ENCODE measurements at places on chromosomes 2 and 18.

DNA sequence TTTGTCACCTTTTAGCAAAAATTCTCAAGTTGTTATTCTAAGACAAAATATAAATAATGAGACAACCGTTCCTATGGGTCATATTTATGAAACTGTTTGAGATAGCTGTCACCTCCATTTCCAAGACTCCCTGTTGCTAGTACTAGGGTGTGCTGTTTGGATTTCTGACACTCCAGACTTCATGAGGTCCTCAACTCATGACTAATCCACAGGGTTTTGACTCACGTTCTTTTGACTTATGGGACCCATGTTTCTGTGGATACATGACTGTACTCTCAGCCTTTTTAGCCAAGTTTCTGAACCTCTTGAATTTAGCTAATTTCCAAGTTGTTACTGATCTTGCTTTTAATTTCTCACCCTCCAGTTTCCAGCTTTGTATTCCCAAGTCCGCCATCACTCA lies 178.7 kb upstream of the FAM98A start:
- no peak for DNase-seq

GRCh38 chr2:241894681-241895426 lies 25.3 kb downstream of the RTP5 start:
- no peak for DNase-seq

GRCh38 chr18:48459465-48459864 lies 50.3 kb upstream of the ZBTB7C start:
- DNase-seq: no peak

DNA sequence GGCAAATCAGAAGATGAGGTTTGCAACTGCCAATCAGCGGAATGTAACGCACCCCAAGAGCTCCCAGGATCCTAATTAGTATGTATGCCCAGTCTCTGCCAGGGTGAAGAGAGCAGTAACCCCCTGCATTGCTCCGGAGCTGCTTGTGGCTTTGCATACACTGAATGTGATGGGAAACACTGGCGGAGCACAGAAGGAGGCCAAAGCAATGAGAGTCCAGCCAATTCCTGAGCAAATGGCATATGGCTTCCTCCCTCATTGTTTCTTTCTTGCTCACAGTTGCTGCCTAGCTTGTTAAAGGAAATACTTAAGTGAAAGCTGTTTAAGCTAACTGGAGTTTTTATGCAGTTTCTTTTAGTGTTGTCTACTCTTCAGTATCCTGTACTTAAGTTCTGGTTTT lies 343.5 kb upstream of the NT5C1B start:
- DNase-seq: no peak

- no peak for DNase-seq
These were observed 104.8 kb downstream of the TANC1 start for GRCh38 chr2:159073256-159073655.

- DNase-seq: no peak
These were observed 72.3 kb downstream of the BARD1 start for GRCh38 chr2:214737188-214737587.

- DNase-seq: no peak
These were observed 32.3 kb upstream of the MBP start for GRCh38 chr18:77164763-77165485.

DNA sequence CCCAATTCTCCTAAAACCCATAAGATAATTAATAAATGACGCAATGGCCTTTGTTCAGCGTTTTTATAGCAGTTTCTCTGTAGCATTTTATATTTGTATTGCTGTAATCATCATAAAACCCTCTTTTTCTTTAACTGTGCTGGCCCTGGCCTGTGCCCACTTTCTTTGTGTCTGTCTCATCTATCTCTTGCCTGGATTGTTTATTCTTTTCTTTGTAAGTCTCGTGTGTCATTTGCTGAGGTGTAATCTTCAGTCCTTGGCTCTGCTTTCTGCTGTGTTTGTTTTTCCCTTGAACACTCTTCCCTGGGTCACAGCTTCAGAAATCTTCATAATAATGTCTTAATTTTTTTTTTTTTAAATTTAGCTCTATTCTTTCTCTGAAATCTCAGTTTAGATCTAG lies 525.8 kb upstream of the LINC00305 start:
- no peak for DNase-seq

DNA sequence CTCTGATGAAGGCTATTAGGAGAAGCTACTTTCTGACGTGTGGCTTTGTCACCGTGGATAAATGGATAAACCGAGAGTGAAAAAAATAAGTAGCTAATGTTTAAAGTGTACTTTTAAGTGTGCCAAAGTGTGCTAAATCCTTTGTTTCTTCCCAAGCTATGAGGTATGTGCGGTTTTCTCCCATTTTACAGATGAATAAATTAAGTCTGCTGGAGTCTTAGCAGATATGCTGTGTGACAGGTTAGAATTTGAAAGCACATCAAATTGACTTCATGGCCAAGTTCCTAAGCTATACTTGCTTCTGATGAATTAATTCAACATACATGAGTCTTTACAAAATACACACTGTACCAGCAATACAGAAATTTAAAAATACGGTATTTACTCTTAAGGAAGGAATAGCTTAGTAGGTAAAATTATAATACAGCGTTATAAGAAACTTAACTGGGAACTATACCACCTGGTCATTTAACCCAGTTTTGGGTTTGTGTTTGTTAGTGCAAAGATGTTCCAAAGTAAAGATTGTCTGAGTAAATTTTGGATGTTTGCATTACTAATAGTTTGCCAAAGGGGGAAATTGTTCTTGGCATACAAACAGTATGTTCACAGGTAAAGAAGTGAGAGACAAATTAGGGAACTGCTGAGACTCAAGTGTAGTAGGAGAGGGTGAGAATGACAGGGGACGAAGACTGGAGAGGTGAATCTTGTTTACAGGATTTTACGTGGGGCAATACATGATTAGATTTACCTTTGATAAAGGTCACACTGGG lies 1.4 kb downstream of the AGPS start:
- DNase-seq: no peak

- no peak for DNase-seq
These were observed 29.2 kb upstream of the ATP6V1B1 start for GRCh38 chr2:70906439-70907005.

DNA sequence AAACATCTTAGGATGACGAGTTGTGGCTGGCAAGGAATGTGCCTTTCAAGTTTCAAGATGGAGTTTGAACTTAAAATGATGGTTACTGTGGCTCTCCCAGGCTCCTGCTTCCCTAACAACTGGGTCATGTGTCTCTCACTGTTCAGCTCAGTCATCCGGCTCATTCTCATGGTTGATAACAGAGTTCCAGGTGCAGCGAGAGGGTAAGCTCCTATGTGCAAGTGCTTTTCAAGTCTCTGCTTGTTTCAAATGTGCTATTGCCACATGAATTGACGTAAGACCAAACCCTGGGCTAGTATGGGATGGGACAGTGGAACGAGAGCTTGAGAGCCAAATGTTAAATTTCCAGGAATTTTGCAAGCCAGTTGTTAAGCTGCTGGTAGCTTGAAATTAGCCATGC lies 19.5 kb upstream of the PUM2 start:
- no peak for DNase-seq

- no peak for DNase-seq
These were observed 72.5 kb upstream of the SMAD2 start for GRCh38 chr18:48002933-48003365.

GRCh38 chr18:76553715-76554546 lies 58.9 kb upstream of the ZNF516 start:
- DNase-seq: no peak
